ENCODE measurements at places on chromosomes 11 and 22. TPM values are rescaled to one million over a fixed set of nuclear protein-coding genes. Genes with fewer than 3 reads are reported as not detected.
A peak's percentile ranks its signal among the peaks of the same experiment; 100 is the strongest.

GAL3ST3 gene
- total RNA-seq = not detected

GRCh38 chr11:67996622-67997474 is 7.0 kb downstream of the UNC93B1 start:
- DNase-seq = no peak

- no peak for DNase-seq
These were observed 4.7 kb upstream of the SHISA8 start for GRCh38 chr22:41919357-41920224.

RAB38 gene
- 5.2 TPM for total RNA-seq

- no peak for DNase-seq
These were observed 68.0 kb downstream of the PGR start for GRCh38 chr11:101061606-101062005.

DNA sequence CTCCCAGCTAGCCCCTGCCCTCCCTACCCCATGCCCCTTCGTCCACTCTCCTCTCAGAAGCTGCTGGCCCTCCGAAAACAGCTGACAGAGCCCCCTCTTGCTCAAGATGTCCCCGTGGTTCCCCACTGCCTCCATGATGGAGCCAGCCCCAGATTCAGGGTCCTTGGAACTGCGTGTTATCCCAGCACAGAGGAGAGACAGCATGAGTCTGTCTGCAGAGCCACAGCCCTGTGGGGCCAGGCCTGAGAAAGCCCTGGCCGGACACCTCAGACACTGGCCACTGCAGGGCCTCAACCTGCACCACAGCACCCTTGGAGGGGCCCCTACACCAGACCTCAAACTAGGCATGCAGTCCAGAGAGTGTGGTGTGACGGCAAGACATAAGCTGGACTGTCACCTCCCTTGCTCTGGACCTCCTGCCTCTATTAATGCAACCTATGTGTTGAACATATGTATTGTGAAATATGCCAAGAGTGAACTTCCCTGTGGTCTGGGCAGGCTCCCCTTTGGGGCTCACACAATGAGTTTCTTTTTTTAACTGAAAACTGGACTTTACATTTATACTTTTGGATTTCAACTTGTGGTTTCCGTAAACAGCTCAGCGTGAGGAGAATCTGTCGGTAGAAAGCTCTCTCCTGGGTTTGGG is 9.6 kb downstream of the PNPLA5 start:
- peak; percentile 27 for DNase-seq

ZP1 gene
- not detected for total RNA-seq

DNA sequence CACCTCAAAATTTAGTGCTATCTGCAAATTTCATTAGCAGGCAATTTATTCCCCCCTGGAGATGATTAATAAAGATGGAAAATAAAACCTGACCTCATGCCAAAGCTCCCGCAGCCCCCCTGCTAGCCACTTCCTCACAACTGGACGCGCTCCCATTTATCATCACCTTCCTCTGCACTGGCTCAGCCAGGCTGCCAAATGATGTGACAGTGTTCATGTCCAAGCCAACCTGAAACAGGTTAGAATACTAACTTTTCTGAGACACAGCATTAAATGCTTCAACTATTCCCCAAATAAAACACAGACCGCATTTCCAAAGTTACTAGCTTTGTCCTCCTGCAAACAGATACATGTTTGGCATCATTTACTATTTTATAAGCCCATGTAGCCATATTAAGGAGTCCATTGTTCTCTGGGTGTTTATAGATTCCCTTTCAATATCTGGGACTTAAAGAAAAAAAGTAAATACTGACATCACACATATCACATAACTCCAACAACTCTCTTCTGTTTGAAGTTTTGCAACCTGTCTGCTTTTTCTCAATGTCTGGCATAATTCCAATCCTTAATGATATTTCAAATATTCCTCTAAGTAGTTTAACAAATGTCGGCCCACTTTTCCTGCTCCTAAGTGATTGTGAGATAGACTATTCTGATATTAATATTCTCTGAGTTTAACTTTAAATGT is 829.7 kb upstream of the FAT3 start:
- no peak for DNase-seq

AGBL2 gene
- 0.16 TPM for total RNA-seq

DNA sequence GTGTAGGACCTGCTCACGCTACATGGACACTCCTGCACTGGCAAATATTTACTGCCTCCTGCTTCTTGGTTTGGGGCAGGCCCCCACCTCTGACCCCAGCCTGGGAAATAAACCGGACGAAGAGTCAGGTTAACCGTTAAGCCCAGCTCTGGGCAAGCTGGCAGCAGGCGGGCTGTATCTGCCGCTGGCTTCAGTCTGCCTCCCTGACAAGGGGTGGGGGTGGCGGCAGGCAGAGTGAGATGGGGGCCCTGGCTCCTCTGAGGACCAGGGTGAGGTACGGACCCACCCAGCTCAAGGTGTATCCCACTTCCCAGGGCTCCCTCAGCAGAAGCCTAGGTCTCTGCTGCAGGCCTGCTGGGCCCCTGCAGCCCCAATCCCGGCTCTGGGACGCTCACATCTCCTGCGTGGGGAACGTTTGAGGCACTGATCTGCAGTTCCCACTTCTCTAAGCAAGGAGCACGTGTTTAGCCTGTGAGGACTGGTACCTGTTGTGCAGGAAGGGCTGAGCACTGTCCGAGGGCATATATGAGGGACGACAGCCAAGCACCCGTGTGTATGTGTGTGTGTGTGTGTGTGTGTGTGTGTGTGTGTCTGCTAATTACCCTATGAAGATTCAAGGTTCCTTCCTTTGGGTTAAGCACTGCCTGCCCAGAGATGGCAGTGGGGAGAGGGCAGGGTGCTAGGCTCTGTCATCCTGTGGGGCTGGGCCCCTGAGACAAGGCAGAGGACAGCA is 1.1 kb upstream of the LRRC75B start:
- peak; percentile 60 for DNase-seq

GRCh38 chr11:131305005-131305404 is 65.4 kb upstream of the NTM start:
- DNase-seq = no peak

DNA sequence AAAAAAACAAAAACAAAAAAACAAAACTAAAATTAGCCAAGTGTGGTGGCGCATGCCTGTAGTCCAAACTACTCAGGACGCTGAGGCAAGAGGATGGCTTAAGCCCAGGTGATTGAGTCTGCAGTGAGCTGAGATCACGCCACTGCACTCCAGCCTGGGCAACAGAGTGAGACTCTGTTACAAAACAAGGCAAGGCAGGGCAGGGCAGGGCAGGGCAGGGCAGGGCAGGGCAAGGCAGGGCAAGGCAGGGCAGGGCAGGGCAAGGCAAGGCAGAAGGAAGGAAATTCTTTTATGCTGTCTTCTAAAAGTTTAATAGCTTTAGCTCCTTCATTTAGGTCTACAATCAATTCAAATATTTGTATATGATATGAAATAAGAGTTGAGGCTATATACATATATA is 50.1 kb upstream of the RASSF10 start:
- DNase-seq = no peak

HOATZ gene
- total RNA-seq = not detected

DNA sequence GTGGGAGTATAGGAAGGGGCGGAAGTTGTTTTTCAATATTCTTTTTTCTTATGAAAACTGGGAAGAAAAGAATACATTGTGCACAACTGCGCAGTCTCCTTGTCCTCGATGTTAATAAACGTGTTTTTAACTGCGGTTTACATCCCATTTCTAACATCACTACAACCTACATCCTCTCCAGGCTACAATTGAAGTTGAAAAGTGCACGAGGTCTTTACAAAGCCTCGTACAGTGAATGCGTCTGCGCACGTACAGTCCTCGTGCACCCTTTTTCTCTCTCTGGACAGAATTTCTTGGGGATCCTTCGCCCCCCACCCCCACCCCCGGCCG is 102.4 kb downstream of the WT1 start:
- no peak for DNase-seq

DNA sequence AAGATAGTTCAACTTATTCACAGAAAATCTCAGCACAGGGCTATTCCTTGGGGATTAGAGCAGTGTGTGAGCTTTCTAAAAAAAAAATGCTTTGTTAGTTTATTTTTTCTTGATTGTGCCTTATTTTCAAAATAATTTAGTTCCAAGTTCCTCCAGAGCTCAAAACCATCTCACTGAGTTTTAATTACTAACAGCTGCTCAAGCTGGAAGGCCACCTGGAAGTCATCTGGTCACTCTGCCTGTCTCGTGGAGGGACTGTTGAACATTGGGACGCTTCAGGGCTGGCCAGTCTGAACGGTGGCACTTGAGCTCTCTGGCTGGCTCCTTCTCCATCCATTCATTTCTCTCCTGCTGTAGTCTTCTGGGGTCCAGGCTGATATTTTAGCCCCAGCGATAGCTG is 4.0 kb downstream of the OR51E1 start:
- DNase-seq = no peak

YAP1 gene
- 179 TPM for total RNA-seq

RIMBP3B gene
- not detected for total RNA-seq

- DNase-seq = no peak
These were observed 48.0 kb upstream of the PLET1 start for GRCh38 chr11:112308651-112309050.

All from breast epithelium (tissue), 4 donors.